GM23338 (cell line): ENCODE measurements at places on chromosomes 1 and 21. TPM values are rescaled to one million over a fixed set of nuclear protein-coding genes. Genes with fewer than 3 reads are reported as not detected.

Gene KCNJ6
- 0.27 and 0.52 TPM in 2 replicates for total RNA-seq

Gene HPCAL4
- 1.1 and 1.2 TPM in 2 replicates for total RNA-seq

Gene FCRL5
- total RNA-seq = 2.8 and 3.1 TPM in 2 replicates

Gene TINAGL1
- total RNA-seq = 15.8 and 20.4 TPM in 2 replicates

Gene C1orf116
- 4.0 and 5.3 TPM in 2 replicates for total RNA-seq

Gene RGS8
- total RNA-seq = 1.0 and 2.5 TPM in 2 replicates

DNA sequence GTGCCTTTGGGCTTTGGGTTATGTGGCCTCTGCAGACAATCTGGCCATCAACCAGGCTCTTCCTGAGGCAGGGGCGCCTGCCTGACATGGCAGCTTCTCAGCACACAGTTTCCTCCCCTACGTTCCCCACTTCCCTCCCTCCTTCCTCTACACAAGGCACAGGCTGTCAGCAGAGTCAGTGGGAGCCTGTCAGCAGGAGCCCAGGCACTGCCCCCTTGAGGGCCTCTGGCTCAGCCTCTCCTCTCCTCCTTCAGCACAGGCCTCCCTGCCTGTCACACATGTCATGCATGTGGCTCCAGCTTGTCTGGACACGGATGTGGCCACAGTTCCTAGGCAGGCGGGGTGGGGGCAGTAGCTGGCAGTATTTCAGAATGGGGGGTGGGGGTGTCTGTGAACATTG is 52.2 kb upstream of the ARTN start:
- H3K4me1 ChIP-seq = peaks cover 23% of the 10 kb centered on the region
- no peaks in the 10 kb centered on the region for H3K36me3 ChIP-seq
- peak; percentile 49 for DNase-seq
- no peaks in the 10 kb centered on the region for H3K27me3 ChIP-seq
- no peak overlapping the region for H3K27ac ChIP-seq

- no peaks in the 10 kb centered on the region; the same call in 1 of the 2 replicates for H3K4me1 ChIP-seq
- no peak for DNase-seq
- no peaks in the 10 kb centered on the region for H3K27me3 ChIP-seq
- 0 out of 2 replicates have a peak, but pooled peaks cover 3% of the 10 kb centered on the region for H3K36me3 ChIP-seq
These were observed 9.6 kb downstream of the CAPZA1 start for GRCh38 chr1:112629256-112629655.

- H3K36me3 ChIP-seq = no peaks in the 10 kb centered on the region; the same call in 1 of the 2 replicates
- DNase-seq = no peak
- no peak overlapping the region for H3K27ac ChIP-seq
These were observed 26.2 kb upstream of the VAMP3 start for GRCh38 chr1:7744882-7745281.

GRCh38 chr1:117054068-117054467 is 6.1 kb upstream of the TTF2 start:
- H3K4me3 ChIP-seq = no peak overlapping the region
- no peaks in the 10 kb centered on the region for H3K27me3 ChIP-seq
- no peak overlapping the region for H3K27ac ChIP-seq
- H3K36me3 ChIP-seq = no peaks in the 10 kb centered on the region
- H3K4me1 ChIP-seq = peaks cover 8% of the 10 kb centered on the region; the same call in 1 of the 2 replicates
- no peak for DNase-seq

- peak; percentile 55 for DNase-seq
- peak overlapping the region; percentile 95 for H3K4me3 ChIP-seq
- no peaks in the 10 kb centered on the region; the same call in none of the 2 replicates for H3K36me3 ChIP-seq
These were observed 1.0 kb downstream of the MARCKSL1 start for GRCh38 chr1:32334864-32335534.

DNA sequence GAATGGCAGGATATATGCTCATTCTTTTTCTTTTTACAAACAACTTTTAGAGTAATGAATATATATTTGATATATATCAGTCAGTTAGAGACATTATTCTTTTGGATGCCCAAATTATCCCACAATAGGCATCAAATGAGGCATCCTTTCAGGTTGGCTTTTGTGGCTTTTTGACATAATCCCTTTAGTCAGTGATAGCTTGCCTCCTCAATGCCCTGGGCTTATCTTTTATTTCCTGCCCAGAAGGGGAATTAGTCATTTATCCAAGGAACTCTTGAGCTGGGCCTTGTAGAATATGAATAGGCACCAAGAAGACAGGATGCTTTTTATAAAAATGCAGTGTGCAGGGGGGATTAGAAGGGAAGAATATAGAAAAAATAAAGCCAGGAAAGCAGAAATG is 22.2 kb downstream of the EPHX4 start:
- no peak for DNase-seq
- no peaks in the 10 kb centered on the region for H3K4me1 ChIP-seq
- H3K27ac ChIP-seq = no peak overlapping the region
- no peaks in the 10 kb centered on the region for H3K36me3 ChIP-seq
- no peaks in the 10 kb centered on the region for H3K27me3 ChIP-seq
- H3K4me3 ChIP-seq = no peak overlapping the region

GRCh38 chr1:47572731-47573430 is 135.0 kb downstream of the FOXD2 start:
- H3K36me3 ChIP-seq = no peaks in the 10 kb centered on the region
- H3K27me3 ChIP-seq = no peaks in the 10 kb centered on the region
- DNase-seq = peak; percentile 36
- H3K4me1 ChIP-seq = peaks cover 18% of the 10 kb centered on the region

- H3K4me3 ChIP-seq = no peak overlapping the region
- no peaks in the 10 kb centered on the region for H3K27me3 ChIP-seq
- no peak overlapping the region for H3K27ac ChIP-seq
- DNase-seq = no peak
- no peaks in the 10 kb centered on the region for H3K4me1 ChIP-seq
These were observed 193.3 kb upstream of the HMGB4 start for GRCh38 chr1:33670567-33670966.

DNA sequence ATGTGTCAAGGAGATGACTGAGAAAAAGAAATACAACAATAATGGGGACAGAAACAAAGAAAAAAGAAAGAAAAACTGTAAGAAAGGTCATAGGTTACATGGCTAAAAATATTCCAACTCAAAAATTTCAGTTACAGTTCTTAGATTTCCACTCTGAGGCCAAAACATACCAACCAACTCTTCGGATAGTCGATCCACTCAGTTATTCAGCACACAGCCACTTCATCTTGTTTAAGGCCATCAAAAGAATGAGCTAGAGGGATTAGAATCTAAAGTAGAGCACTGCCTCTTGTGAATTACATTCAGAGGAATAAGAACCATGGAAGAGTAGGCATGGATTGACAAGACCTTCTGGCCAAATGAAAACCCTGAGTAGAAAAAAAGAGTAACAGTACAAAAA is 277.0 kb downstream of the MRPL39 start:
- no peak overlapping the region for H3K4me3 ChIP-seq
- peaks cover 28% of the 10 kb centered on the region for H3K4me1 ChIP-seq
- no peak for DNase-seq
- H3K36me3 ChIP-seq = no peaks in the 10 kb centered on the region
- H3K27ac ChIP-seq = no peak overlapping the region

GRCh38 chr1:29864431-29865022 is 628.2 kb downstream of the PTPRU start:
- H3K4me1 ChIP-seq = no peaks in the 10 kb centered on the region
- no peak overlapping the region for H3K4me3 ChIP-seq
- H3K27me3 ChIP-seq = no peaks in the 10 kb centered on the region
- DNase-seq = no peak
- H3K27ac ChIP-seq = no peak overlapping the region

- no peak overlapping the region for H3K27ac ChIP-seq
- peaks cover 17% of the 10 kb centered on the region for H3K4me1 ChIP-seq
- H3K27me3 ChIP-seq = peaks cover 100% of the 10 kb centered on the region
These were observed 7.5 kb upstream of the ZNF436 start for GRCh38 chr1:23376890-23377811.

- H3K4me3 ChIP-seq = peak overlapping the region; percentile 53
- H3K4me1 ChIP-seq = peaks cover 67% of the 10 kb centered on the region
- DNase-seq = peak; percentile 52
- no peak overlapping the region for H3K27ac ChIP-seq
These were observed 5.5 kb downstream of the SIM2 start for GRCh38 chr21:36704281-36704957.

- H3K27me3 ChIP-seq = no peaks in the 10 kb centered on the region
- H3K4me3 ChIP-seq = peak overlapping the region; percentile 80
- peak overlapping the region; percentile 75; the same call in 1 of the 2 replicates for H3K27ac ChIP-seq
- H3K4me1 ChIP-seq = peaks cover 25% of the 10 kb centered on the region
- no peak for DNase-seq
These were observed 825 bp upstream of the DPH5 start for GRCh38 chr1:101026430-101026788.

DNA sequence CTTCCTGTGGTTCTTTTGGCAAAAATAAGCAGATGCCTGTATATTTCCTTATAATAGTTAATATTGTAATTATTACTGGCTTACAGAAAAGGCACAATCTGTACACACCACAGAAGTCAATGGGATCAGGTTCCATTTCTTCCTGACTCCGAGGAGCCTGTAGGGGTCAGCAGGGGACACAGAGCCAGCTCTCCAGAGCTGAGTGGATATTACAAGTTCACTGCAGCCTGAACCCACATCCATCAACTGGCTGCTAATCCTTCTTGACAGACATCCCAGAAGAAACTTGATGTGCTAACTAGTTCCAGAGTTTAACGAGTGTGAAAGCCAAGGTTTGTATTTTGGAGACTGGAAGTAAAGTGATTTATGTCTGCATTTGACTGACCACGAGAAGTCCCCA is 203.8 kb downstream of the LMX1A start:
- no peak overlapping the region for H3K4me3 ChIP-seq
- H3K27ac ChIP-seq = no peak overlapping the region
- no peaks in the 10 kb centered on the region for H3K27me3 ChIP-seq
- H3K36me3 ChIP-seq = no peaks in the 10 kb centered on the region
- peak; percentile 59 for DNase-seq
- H3K4me1 ChIP-seq = no peaks in the 10 kb centered on the region

- no peaks in the 10 kb centered on the region for H3K27me3 ChIP-seq
- H3K4me1 ChIP-seq = no peaks in the 10 kb centered on the region
- no peak overlapping the region for H3K27ac ChIP-seq
- H3K4me3 ChIP-seq = no peak overlapping the region
These were observed 34.4 kb downstream of the ZSWIM5 start for GRCh38 chr1:45172005-45172404.

- no peaks in the 10 kb centered on the region for H3K36me3 ChIP-seq
- no peak for DNase-seq
- no peak overlapping the region for H3K27ac ChIP-seq
These were observed 2.5 kb downstream of the C1QC start for GRCh38 chr1:22645931-22646330.
